Bronchus fibroblast of lung (primary cell): ENCODE measurements at places on chromosomes 13 and 19. TPM values are rescaled to one million over a fixed set of nuclear protein-coding genes. Genes with fewer than 3 reads are reported as not detected.

SYCN gene
- total RNA-seq, result not detected in 2 replicates

CDC34 gene
- 65.4 and 72.6 TPM in 2 replicates for total RNA-seq

USHBP1 gene
- not detected in 2 replicates for total RNA-seq

TNNI3 gene
- not detected in 2 replicates for total RNA-seq

URAD gene
- not detected in 2 replicates for total RNA-seq

HMGB1 gene
- 601 and 815 TPM in 2 replicates for total RNA-seq

PRR20E gene
- not detected in 2 replicates for total RNA-seq

ICAM1 gene
- total RNA-seq, result 13.2 and 13.6 TPM in 2 replicates

SERPINE3 gene
- not detected in 2 replicates for total RNA-seq

KLK6 gene
- total RNA-seq, result not detected in 2 replicates

TNFSF13B gene
- 0.74 and 2.5 TPM in 2 replicates for total RNA-seq

SELENOV gene
- not detected in 2 replicates for total RNA-seq

SLC10A2 gene
- total RNA-seq, result not detected in 2 replicates

NALCN gene
- 0.34 and 1.2 TPM in 2 replicates for total RNA-seq

OVOL3 gene
- not detected in 2 replicates for total RNA-seq

LILRB3 gene
- not detected in 2 replicates for total RNA-seq

C19orf85 gene
- not detected in 2 replicates for total RNA-seq

ZSCAN5C gene
- not detected in 2 replicates for total RNA-seq

MUC16 gene
- not detected in 2 replicates for total RNA-seq

FKRP gene
- total RNA-seq, result 19.5 and 29.6 TPM in 2 replicates

CPB2 gene
- total RNA-seq, result not detected in 2 replicates

PTH2 gene
- total RNA-seq, result not detected in 2 replicates

GSX1 gene
- total RNA-seq, result not detected in 2 replicates

VSIG10L gene
- total RNA-seq, result 0.17 and 0.89 TPM in 2 replicates

KLK15 gene
- not detected in 2 replicates for total RNA-seq

AP1M2 gene
- total RNA-seq, result 2.0 TPM in 1 of 2 replicates, not detected in the other

TEX101 gene
- total RNA-seq, result not detected in 2 replicates

FGF21 gene
- not detected in 2 replicates for total RNA-seq

CCL25 gene
- not detected in 2 replicates for total RNA-seq

TMIGD2 gene
- not detected in 2 replicates for total RNA-seq

PCDH17 gene
- 0.15 and 0.17 TPM in 2 replicates for total RNA-seq

KIR2DL1 gene
- total RNA-seq, result not detected in 2 replicates

KLK10 gene
- not detected in 2 replicates for total RNA-seq

GPC5 gene
- 0.15 and 0.50 TPM in 2 replicates for total RNA-seq

WDR87 gene
- not detected in 2 replicates for total RNA-seq
